ENCODE measurements at places on chromosomes 7 and 10.

- no peak for DNase-seq
Observed at GRCh38 chr10:97922022-97922758, 72.5 kb downstream of the GOLGA7B start.

GRCh38 chr10:92119340-92119739 lies 171.5 kb downstream of the CPEB3 start:
- DNase-seq: no peak

- no peak for DNase-seq
Observed at GRCh38 chr10:22724773-22725172, 10.4 kb upstream of the PIP4K2A start.

- DNase-seq: no peak
Observed at GRCh38 chr10:18610517-18610916, 40.9 kb downstream of the NSUN6 start.

DNA sequence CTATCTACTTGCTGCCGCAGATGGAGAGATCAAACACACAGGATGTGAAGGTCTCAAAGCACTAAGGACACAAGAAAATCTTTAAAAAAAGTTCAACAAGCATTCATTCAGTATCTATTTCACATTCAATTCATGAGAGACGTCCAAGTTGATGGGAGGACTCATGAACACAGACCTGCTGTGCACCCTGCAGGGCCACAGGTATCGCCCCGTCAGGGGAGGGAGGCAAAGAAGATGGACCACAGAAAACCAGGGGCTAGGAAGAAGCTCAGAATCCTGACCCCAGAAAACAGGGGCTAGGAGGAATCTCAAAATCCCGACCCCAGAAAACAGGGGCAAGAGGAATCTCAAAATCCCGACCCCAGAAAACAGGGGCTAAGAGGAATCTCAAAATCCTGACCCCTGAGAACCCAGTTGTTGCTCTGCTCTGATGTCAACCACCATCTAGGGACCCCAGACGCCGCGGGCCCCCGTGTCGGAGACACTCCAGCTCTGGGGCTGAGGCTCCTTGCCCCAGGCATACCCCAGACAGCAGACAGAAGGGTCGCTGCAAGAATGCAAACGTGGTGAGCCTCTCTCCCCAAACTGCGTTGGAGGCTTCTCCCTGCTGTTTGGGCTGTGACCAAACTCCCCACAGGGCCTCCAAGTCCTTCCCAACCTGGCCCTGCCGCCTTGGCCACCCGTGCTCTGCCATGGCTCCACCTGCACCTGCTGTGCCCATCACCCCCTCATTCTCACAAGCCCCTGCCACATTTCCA lies 197.6 kb downstream of the DIP2C start:
- no peak for DNase-seq

DNA sequence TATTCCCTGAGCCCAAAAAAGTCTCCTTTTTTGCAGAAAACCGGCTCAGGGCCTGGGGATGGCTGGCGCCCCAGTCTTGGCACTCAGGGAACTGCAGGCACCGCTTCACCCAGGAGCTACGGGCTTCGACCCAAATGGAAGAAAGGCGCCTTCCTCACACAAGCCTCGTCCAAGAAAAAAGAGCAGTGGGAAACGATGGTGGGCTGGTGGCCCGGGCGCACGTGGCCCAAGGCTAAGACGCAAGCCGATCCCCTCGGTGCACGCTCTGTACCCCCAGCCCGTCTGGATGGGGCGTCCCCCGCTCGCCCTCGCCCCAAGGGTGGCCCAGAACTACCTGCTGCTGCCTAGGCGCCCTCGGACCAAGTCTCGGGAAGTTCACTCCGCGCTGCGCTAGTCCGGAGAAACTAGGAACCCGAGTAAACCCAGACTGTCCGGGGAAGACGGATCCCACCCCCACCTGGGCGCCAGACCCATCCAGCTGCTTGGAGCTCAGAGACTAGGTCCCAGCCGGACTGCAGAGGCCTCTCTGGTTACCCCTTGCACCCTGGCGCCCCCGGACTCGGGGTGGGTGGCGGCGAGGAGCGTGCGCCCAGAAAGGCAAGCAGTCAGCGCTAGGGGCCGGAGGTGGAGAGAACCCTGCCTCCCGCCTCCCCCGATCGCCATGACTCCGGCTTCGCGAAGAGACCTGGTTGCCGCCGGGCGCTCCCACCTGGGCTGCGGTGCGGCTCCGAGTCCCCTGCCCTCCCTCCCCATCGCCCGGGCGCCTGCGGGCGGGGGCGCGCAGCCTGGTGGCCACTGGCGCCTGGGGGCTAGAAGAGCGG lies 76.4 kb downstream of the CALN1 start:
- no peak for DNase-seq

DNA sequence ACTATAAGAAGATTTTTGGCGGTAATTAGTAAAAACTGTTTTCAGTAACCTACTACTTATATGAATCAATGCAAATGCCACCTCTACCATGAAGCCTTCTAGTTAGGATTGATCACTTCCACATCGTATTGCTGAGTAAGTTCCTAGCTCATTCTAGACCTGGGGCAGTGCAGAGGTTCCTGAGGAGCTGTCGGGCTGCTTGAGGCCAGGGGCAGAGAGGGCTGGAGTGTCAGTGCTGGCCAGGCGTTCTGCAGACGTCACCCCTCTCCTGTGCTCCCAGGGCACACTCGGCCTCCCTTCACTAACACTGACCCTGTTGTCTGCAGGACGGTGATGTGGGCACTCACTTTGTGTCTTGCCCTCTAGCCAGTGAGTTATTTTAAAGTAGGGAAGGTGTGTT lies 275.7 kb downstream of the CELF2 start:
- no peak for DNase-seq

DNA sequence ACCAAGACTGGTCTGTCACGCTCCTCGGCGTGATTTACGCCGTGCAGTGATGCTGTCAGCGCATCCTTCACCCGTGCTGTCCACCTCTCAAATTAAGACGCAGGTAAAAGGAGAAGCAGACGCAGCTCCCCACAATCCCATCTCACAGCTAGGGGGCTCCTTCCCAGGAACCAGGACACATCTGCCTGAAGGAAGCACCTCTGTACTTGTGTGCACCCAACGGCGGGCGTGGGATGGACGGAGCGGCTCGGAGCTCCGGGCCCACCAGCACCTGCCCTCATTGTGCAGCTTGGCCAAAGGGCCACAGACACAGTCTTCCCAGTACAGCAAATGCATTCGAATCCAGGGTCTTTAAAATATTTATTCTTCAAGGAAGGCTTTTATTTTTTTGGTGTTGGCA lies 55.3 kb downstream of the STK32C start:
- no peak for DNase-seq
